Cortex of kidney (tissue), 1 donor: ENCODE measurements at places on chromosomes 11 and 22.

DNA sequence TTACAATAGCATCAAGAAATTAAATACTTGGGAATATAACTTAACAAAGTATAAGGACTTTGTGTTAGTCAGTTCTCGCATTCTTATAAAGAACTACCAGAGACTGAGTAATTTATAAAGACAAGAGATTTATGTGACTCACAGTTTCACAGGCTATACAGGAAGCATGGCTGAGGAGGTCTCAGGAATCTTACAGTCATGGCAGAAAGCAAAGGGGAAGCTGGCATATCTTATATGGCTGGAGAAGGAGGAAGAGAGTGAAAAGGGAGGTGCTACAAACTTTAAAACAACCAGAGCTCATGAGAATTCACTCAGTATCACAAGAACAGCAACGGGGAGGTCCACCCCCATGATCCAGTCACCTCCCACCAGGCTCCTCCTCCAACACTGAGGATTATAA lies 32.0 kb upstream of the CCDC134 start:
- DNase-seq, result no peak

GRCh38 chr11:123202155-123203151 lies 7.4 kb upstream of the CLMP start:
- DNase-seq, result no peak

- DNase-seq, result no peak
Observed at GRCh38 chr11:67073908-67074307, 17.3 kb downstream of the RHOD start.

- DNase-seq, result peak; percentile 38
Observed at GRCh38 chr11:126303623-126304456, at the start of gene DCPS. Gene DCPS, plus strand, starts transcription at chr11:126304060. Its CDS starts 21 bp downstream, at chr11:126304081.

DNA sequence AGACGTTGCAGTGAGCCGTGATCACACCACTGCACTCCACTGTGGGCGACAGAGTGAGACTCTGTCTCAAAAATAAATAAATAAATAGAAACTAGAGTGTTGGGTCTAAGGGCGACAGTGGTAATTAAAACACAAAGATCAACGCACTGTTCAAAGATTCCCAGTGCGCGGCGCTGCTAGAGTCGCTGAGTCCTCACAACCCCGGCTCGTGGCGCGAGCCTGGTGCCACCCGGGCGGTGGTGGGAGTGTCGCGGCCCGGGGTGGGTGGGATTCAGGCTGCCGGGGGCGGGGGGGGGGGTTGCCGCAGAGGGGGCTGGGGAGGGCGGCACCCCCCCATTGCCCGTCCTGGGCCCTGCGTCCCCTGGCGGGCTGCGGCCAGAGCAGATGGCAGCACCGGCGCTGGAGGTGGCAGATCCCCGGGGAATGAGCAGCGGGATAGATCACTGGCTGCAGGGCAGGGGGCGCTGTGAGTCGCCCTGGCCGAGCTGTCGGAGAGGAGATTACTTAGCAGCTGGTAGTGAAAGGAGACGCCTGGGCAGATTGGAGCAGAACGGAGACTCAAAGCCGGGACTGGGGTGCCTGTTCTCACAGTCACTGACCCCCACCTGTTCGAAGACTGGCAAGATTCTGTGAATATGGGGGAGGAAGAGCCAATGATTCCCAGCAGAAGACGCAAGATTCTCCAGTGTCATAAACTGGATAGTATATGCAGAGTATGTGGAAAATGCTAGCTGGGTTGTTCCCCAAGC lies 30.2 kb upstream of the APOBEC3A start:
- no peak for DNase-seq

- no peak for DNase-seq
Observed at GRCh38 chr11:6482441-6482840, 1.1 kb downstream of the TIMM10B start.

DNA sequence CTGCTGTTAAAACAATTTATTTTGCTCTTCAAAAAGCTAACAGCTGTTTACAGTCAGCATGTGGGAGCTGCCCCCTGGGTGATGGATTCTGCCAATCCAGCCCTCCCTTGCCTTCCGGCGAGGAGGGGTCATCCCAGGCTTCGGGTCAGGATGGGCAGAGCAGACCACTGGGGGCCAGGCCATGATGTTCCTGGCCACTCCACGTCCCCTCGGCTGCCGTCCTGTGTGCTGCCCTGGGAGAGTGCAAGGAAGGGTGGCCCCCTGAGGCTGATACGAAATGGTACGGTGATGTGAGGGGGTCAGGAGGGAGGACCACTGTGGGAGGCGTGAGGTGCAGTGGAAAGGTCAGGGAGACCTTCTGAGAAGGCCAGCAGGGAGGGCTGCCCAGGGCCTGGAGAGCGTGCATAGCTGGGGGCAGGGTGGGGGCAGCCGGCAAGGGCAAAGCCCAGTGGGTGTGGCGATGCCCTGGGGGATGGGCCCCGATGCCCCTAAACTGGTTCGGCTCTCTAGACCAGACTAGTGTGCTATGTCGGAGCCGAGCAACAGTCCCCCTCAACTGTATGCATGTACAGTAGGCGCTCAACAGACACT lies 41.3 kb downstream of the RTN4R start:
- no peak for DNase-seq

DNA sequence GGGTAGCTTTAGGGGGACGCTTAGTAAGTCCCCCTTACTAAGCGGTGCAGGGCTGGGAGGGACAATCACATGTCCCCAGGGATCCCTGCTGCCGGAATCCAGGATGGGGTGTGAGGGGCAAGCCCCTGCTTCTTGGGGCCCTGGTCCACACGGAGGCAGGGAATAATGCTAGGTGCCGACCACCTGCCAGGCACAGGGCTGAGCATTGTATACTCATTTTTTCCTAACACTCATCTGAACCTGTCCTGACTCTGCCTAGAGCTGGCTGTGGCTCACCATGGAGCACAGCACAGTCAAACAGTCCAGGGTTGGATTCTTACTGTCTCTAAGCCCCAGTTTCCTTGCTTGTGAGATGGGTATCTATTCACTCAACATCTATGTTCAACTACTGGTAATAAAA lies 1.4 kb upstream of the LTBP3 start:
- DNase-seq, result no peak

DNA sequence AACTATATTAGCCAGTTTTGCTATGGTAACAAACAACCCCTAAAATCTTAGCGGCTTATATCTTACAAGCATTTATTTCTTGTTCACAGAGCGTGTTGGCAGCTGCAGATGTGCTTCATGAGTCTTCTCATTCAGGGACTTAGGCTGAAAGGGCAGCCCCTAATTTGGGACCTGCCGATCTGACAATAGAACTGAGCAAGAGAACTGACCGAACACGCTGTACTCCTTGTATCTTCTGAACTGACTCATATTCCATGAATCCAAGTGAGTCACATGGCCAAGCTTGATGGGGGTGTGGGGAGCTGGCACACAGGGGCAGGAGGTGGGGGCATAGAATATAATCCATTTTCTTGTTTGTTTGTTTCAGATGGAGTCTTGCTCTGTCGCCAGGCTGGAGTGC lies 481.7 kb upstream of the CADM1 start:
- no peak for DNase-seq
